Kidney epithelial cell (primary cell): ENCODE measurements at places on chromosomes 6 and 20. TPM values are rescaled to one million over a fixed set of nuclear protein-coding genes. Genes with fewer than 3 reads are reported as not detected.

GRCh38 chr20:53283011-53283410 lies 310.6 kb downstream of the ZNF217 start:
- DNase-seq, result no peak

GRCh38 chr20:11064946-11065345 lies 391.1 kb upstream of the JAG1 start:
- no peak for DNase-seq

- no peak for DNase-seq
Measured at GRCh38 chr20:47256668-47257236, 99.7 kb downstream of the ZMYND8 start.

DNA sequence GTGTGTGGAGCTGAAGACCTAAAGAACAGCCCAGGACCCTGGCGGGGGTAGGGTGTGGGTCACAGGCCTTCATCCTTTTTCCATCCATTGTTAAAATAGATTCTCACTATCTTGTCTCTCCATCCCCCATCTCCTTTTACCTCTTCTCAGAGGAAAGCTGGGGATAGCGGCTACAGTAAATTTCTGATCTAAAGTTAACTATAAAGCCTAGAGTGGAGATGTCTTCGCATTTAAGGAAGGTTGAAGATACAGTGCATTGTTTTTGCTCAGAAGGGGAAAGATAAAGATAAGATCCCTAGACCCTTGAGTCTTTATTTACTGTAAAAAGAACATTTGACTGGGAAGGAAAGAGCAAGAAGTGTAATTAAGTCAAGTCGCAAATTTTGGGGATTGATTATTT lies 8.6 kb downstream of the FOXA2 start:
- DNase-seq, result no peak

The PLCB1 gene
- total RNA-seq, result 2.7 and 5.1 TPM in 2 replicates

The EFCAB8 gene
- not detected in 2 replicates for total RNA-seq
